NCI-H2107 (cell line): ENCODE measurements at places on chromosomes 1 and 21.

GRCh38 chr1:45922374-45922773 is 119.0 kb downstream of the MAST2 start:
- no peak for DNase-seq

DNA sequence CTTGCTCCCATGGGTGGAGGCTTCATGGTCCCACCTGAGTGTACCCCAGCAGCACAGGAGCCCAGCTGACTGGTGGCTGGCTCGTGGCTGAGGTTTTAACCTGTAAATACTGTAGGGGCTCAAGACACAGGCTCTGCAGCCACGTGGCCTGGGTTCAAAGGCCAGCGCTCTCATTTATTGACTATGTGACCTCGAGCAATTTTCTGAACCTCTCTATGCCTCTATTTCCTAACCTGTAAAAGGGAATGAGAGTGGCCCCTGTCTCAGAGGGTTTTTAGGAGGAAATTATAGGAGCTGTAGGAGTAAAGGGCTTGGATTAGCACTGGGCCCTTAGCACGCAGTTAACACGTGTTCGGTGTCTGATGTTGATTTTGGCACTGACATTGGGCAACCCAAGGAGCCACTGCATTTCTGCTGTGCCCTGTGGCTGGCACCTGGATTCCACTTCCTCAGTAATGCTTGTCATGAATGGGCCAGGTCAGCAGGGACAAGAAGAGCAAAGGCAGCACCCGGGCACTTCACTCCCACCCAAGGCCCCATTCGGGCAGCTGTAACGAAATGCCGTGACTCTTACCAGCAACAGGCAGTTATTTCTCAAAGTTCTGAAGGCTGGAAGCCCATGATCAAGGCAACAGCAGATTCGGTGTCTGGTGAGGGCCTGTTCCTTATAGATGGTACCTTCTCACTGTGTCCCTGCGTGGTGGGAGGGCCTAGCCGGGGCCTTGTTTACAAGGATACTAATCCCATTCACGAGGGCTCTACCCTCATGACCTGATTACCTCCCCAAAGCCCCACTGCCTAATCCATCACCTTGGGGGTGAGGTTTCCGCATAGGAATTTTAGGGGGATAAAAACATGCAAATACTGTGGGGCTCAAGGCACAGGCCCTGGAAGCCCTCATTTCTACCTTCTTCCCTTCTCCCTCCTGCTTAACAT is 25.2 kb downstream of the ARHGEF10L start:
- no peak for DNase-seq

DNA sequence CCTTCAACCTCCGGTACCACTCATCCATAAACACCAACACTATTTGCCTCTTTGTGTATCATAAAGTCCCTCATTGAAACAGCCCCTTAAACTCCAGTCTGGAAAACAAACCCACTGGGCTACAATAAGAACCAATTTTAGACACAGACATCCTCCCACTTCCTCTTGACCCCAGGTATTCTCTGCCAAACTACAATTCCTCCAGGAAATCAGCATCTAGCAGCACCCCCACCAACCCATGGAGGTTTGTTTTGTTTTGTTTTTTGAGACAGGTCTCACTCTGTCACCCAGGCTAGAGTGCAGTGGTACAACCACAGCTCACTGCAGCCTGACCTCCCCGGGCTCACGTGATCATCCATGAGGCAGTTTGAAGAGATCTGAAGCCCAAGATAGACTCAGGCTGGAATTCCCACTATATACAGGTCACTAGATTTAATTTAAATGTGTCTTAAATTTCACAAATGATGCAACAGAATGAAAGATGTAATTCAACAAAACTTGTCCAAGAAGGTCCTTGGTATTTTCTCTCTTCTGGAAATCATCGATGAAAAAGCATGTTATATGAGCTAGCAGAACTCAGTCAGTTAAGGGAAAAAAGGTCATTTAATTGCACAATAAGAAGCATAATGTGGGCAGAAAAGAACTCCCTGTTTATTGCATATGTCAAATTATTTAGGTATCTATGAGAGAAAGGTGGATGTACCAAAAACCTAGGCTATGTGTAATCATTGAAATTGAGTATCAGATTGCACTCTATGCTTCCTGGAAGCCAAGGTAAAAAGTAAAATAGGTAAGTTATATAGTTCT is 30.3 kb downstream of the TCP10L start:
- DNase-seq = no peak

DNA sequence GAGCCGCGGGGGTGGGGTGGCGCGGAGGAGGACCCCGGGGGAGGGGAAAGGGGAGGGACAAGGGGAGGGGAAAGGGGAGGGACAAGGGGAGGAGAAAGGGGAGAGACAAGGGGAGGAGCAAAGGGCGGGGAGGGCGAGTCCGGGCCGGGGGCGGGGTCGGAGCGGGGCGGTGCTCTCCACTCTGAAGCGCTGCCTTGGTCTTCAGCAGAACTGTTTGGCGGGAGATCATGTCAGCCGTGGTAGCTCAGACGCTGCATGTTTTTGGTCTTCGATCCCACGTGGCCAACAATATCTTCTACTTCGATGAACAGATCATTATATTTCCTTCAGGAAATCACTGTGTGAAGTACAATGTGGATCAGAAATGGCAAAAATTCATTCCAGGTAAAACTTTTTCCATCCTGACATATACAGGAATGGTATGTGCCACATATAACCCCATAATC is 420 bp downstream of the CFAP57 start:
- peak; percentile 80 for DNase-seq

DNA sequence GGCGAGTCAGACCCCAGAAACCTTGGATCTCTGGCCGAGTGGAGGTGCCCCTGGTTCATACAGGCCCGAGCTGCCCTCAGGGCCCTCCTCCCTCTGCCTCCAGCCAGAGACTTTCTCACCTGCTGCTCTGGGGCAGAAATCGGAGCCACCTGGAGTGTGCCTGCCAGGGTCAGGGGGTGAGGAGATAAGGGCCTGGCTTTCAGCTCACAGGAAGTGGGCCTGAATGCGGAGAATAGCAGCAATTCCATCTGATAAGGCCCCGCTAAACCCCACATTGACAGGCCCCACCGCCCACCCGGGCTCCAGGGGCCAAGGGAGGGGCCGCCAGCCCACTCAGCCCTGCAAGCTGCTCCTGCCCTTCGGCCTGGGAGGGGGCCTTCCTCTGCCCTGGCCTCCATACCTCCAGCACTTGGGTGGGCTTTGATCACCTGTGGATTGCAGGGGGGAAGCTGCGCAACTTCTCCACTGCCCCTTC is 123.7 kb upstream of the ARHGEF16 start:
- no peak for DNase-seq

GRCh38 chr1:198890214-198890930 is 251.5 kb downstream of the PTPRC start:
- DNase-seq = no peak

- no peak for DNase-seq
Measured at GRCh38 chr1:165632491-165632890, 1.5 kb downstream of the MGST3 start.

DNA sequence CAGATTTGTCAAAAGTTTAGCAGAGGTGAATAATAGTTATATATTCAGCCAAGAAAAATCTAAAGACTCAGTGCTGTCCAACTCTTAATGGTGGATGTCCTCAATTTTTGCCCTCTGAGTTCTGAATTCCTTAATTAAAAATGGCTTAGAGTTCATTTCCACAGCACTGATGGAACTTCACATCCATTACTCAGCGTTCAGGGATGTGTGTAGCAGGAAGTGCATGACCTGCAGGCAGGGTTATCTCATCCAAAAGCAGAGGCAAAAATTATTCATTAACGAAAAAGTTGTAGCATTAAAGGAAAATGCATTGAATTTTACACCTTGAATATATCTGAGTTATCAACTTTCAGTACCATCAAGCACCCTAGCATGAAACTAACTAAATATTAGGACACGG is 96.7 kb downstream of the ZP4 start:
- no peak for DNase-seq
